ENCODE measurements at places on chromosomes 2 and 18.

DNA sequence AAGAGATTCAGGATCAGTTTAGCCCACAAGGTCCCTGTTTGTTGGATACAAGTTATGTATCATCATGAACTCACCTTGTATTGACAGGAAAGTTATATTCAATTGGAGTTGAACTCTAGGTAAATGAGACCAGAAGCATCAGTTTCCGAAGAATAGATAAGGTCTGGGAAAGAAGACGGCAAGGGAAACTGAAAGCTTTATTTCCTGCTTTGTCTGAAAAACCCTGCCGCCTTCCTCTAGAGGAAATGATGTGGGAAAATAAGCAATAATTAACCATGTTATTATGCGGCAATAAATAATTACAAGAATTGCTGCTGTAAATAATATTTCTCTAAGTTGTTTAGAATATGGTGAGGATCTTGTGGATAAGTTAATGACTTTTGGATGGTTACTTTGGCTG, 32.0 kb downstream of the LPIN1 start:
- DNase-seq, result no peak

DNA sequence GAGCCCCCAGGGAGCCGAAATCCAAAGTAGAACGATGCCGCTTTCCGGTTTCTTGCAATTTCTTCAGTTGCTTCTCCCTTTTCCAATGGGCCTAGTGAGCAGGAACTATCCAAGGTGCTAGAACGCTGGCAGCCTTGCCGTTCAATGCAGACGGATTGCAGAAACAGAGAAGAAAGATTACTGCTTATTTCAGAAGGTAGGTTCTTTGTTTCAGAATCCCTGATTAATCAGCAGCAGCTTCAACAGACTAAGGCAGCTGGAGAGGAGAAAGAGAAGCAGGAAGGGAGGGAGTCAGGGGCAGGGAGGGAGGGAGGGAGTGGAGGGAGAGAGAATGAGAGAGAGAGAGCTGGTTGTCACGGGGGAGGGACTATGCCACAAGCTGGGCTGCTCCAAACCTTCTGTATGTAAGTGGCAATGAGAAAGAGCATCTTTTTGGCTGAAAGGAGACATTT, 576 bp downstream of the NYAP2 start:
- DNase-seq, result peak; percentile 20

DNA sequence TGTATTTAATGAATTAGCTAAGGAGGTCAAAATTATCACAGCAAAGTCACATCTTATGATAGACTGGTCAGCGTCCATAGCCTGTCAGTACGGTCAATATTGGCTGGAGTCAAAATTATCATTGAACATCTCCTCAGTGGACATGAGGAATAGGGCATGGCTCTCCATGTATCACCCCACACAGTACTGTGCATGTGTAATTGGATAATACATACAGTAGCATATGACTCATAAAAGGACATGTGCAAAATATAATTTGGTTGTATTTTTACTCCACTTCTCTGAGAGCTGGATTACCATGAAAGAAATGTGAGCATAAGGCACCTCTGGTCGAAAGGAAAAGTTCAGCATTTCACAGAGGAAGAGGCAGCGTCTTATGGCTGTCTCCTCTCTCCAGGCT, 24.9 kb downstream of the ADD2 start:
- DNase-seq, result no peak

DNA sequence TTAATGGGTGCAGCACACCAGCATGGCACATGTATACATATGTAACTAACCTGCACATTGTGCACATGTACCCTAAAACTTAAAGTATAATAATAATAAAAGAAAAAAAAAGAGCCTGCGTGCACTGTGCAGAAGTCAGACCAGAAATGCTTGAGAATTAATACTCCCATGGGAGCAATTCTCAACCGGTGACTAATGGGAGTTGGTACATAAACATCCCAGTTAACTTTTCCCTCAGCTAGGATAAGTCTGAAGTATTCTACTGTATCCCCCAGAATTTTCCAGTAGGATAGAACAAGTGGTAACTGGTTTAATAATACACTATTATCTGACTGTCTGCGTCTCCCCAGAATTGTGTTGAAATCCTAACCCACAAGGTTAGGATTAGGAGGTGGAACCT, 113.6 kb upstream of the COL5A2 start:
- peak; percentile 81 for DNase-seq

Data from fibroblast of skin of left quadriceps (primary cell).